ENCODE measurements at places on chromosomes 5 and 9.

DNA sequence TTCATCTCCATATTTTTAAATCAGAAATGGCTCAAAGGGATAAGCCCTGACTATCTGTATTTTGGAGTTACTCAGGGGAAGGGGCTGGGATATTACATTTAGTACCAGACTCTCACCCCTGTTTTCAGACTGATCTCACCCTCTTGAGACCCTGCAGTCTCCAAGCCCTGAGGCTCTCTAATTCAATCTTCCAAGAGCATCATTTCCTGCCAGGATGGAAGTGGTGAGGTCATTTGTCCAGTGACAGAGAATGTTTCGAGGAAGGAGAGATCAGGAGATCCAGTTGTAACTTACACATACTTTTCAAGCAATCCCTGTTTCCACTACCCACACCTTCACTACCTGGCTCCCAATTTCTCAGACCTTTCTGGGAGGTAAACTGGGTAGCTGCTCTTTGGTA, 295.5 kb upstream of the EFNA5 start:
- no peak for DNase-seq

- no peak for DNase-seq
These were observed 83.9 kb downstream of the SPOCK1 start for GRCh38 chr5:137415231-137415681.

GRCh38 chr5:150517272-150518152, 9.6 kb downstream of the NDST1 start:
- no peak for DNase-seq

DNA sequence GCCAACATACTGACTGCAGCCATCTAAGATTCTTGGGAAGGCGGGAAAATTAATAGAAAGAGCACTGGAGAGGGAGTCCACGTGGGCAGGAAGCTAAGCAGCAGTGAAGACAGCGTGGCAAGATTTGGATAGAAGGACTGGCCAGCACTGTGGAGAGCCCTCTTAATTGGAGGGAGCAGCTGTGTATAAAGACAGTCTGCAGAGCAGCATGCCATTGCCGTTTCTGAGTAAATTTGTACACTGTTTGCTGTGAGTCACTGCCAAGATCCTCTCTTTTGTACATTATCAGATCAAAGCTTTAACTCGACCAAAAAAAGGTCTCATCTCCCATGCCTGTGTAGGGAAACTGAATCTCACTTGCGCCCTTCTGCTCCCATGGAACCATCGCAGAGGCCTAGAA, 45.3 kb downstream of the INSYN2B start:
- no peak for DNase-seq
